B cell (primary cell): ENCODE measurements at places on chromosomes 4 and X. TPM values are rescaled to one million over a fixed set of nuclear protein-coding genes. Genes with fewer than 3 reads are reported as not detected.

DNA sequence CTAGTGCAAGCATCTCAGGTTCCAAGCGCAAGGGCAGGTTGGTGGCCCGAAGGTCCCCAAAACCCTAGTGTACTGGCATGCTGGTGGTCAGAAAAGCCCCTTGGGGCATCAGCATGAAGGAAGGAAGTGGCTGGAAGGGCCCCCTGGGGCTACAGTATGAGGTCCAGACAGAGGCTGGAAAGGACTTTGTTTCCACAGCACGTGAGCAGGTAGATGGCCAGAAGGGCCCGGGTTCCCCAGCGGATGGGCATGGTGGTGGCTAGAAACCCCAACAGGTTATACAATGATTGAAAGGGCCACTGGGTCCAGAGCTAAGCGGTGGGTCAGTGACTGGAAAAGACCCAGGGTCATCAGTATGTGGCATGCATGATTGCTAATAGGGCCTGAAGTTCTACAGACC is 34.7 kb upstream of the DCAF8L1 start:
- no peaks in the 10 kb centered on the region for H3K36me3 ChIP-seq
- no peaks in the 10 kb centered on the region for H3K4me1 ChIP-seq
- no peak for DNase-seq
- H3K4me3 ChIP-seq, result no peak overlapping the region

GRCh38 chr4:91258326-91258725 is 1045.4 kb upstream of the GRID2 start:
- no peak overlapping the region for H3K4me3 ChIP-seq
- DNase-seq, result no peak
- no peaks in the 10 kb centered on the region for H3K4me1 ChIP-seq
- no peaks in the 10 kb centered on the region for H3K36me3 ChIP-seq
- H3K27me3 ChIP-seq, result no peaks in the 10 kb centered on the region
- H3K27ac ChIP-seq, result no peak overlapping the region

GRCh38 chrX:122445466-122445865 is 738.6 kb upstream of the GRIA3 start:
- H3K27ac ChIP-seq, result no peak overlapping the region
- DNase-seq, result no peak
- H3K4me1 ChIP-seq, result no peaks in the 10 kb centered on the region

DNA sequence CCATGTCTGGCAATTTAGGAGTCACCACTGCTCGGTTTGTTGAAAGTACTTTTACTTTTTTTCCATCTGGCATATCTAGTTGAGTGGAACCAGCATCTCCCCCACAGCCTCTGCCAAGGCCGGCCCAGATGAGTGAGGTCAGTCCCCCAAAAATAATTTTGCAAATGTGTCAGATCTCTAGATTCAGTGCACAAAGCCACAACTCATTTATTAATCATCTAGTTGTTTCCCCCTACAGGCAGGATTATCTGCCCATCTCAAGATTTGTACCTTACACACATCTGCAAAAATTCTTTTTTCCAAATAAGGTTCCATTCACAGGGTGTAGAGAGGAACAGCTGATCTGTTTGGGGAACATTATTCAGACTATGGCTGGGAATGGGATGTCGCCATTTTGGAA is 174.0 kb upstream of the MXRA5 start:
- no peak for DNase-seq
- H3K27me3 ChIP-seq, result no peaks in the 10 kb centered on the region
- no peaks in the 10 kb centered on the region for H3K36me3 ChIP-seq
- H3K27ac ChIP-seq, result no peak overlapping the region

DNA sequence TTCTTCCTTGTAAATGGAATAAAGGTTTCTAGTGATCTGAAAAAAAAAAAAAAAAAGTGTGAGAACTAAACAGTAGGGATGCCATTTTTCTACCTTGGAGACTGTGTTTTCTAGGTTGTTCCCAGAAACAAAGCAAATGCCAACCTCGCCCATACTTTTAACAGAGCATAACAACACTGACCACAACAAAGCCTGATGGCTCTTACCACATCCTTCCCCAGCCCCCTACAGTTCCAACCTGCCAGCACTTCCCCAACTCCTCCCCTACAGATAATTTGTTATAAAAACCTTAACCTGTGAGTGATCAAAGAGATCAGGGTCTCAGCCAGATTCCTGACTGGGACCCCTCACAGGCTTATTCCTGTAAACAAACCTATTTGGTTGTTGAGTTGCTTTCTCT is 940.0 kb downstream of the SH3BGRL start:
- no peak for DNase-seq
- no peaks in the 10 kb centered on the region for H3K4me1 ChIP-seq
- H3K27me3 ChIP-seq, result no peaks in the 10 kb centered on the region
- no peaks in the 10 kb centered on the region for H3K36me3 ChIP-seq
- H3K4me3 ChIP-seq, result no peak overlapping the region

- no peaks in the 10 kb centered on the region for H3K36me3 ChIP-seq
- no peak overlapping the region for H3K27ac ChIP-seq
- DNase-seq, result no peak
Observed at GRCh38 chr4:8118035-8118434, 40.6 kb downstream of the ABLIM2 start.

- no peak for DNase-seq
- no peaks in the 10 kb centered on the region for H3K36me3 ChIP-seq
- no peaks in the 10 kb centered on the region for H3K4me1 ChIP-seq
- H3K27me3 ChIP-seq, result no peaks in the 10 kb centered on the region
Observed at GRCh38 chr4:32254216-32254615, 1534.0 kb downstream of the PCDH7 start.

DNA sequence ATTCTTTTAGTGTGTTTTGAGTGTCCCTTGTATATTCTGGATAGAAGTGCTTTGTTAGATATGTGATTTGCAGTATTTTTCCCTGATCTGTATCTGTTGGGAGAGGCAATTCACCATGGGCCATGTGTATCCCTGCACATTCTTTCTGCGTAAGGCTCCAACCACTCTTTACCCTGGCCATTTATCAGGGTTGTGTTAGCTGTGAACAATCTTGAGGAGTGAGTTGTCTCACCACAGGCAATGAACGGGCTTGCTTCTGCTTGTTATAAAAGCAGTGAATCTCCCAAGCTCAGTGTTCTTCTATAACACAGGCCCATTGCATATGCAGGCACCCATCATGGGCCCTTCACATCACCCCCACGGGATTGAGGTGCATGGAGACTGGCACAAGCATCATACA is 18.9 kb upstream of the SMIM10 start:
- H3K36me3 ChIP-seq, result no peaks in the 10 kb centered on the region
- no peaks in the 10 kb centered on the region for H3K4me1 ChIP-seq

- H3K36me3 ChIP-seq, result no peaks in the 10 kb centered on the region
- no peaks in the 10 kb centered on the region for H3K4me1 ChIP-seq
- H3K27me3 ChIP-seq, result no peaks in the 10 kb centered on the region
- no peak overlapping the region for H3K4me3 ChIP-seq
Observed at GRCh38 chr4:27666943-27667342, 806.3 kb downstream of the STIM2 start.

GRCh38 chrX:10045327-10046000 is 78.3 kb downstream of the CLDN34 start:
- no peak overlapping the region for H3K4me3 ChIP-seq
- no peak for DNase-seq
- H3K36me3 ChIP-seq, result no peaks in the 10 kb centered on the region
- H3K27me3 ChIP-seq, result no peaks in the 10 kb centered on the region
- H3K4me1 ChIP-seq, result peaks cover 13% of the 10 kb centered on the region

DNA sequence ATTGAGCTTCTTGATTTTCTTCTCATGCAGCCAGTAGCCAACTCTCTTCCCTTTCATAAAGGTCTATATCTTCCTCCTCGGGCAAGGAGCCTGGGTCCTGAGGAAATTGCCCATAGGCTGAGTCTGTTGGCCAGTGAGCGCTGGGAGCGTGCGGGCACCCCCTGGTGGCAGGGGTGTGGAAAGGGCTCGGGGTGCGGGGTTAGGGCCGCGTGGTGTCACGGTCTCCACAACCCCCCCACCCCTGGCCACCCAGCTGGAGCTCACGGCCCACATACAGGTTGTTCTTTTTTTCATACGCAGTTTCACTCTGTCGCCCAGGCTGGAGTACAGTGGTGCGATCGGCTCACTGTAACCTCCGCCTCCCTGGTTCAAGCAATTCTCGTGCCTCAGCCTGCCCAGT is 13.1 kb downstream of the RBM10 start:
- no peaks in the 10 kb centered on the region for H3K27me3 ChIP-seq
- no peak for DNase-seq

- no peaks in the 10 kb centered on the region for H3K36me3 ChIP-seq
- no peak overlapping the region for H3K27ac ChIP-seq
- DNase-seq, result no peak
- no peaks in the 10 kb centered on the region for H3K4me1 ChIP-seq
- no peaks in the 10 kb centered on the region for H3K27me3 ChIP-seq
Observed at GRCh38 chr4:115883847-115884246, 770.4 kb upstream of the NDST4 start.

The SH3BP2 gene
- 27.8 and 30.8 TPM in 2 replicates for total RNA-seq

The SPINK2 gene
- total RNA-seq, result 0.63 and 0.94 TPM in 2 replicates

The TNIP3 gene
- total RNA-seq, result not detected in 2 replicates

The RS1 gene
- total RNA-seq, result not detected in 2 replicates

The P2RY10 gene
- total RNA-seq, result 169 and 177 TPM in 2 replicates

The TMSB15C gene
- 4.5 and 5.4 TPM in 2 replicates for total RNA-seq

The BANK1 gene
- 354 and 368 TPM in 2 replicates for total RNA-seq

The ZCCHC12 gene
- total RNA-seq, result 0.17 and 0.32 TPM in 2 replicates

The CABS1 gene
- not detected in 2 replicates for total RNA-seq

The CSN3 gene
- not detected in 2 replicates for total RNA-seq

The PFKFB1 gene
- 0.47 and 0.56 TPM in 2 replicates for total RNA-seq

The TMEM271 gene
- total RNA-seq, result not detected in 2 replicates
